ENCODE measurements at places on chromosomes 16 and 17.
A peak's percentile ranks its signal among the peaks of the same experiment; 100 is the strongest.

GRCh38 chr16:1452530-1452929, 8.2 kb upstream of the CCDC154 start:
- DNase-seq, result no peak

DNA sequence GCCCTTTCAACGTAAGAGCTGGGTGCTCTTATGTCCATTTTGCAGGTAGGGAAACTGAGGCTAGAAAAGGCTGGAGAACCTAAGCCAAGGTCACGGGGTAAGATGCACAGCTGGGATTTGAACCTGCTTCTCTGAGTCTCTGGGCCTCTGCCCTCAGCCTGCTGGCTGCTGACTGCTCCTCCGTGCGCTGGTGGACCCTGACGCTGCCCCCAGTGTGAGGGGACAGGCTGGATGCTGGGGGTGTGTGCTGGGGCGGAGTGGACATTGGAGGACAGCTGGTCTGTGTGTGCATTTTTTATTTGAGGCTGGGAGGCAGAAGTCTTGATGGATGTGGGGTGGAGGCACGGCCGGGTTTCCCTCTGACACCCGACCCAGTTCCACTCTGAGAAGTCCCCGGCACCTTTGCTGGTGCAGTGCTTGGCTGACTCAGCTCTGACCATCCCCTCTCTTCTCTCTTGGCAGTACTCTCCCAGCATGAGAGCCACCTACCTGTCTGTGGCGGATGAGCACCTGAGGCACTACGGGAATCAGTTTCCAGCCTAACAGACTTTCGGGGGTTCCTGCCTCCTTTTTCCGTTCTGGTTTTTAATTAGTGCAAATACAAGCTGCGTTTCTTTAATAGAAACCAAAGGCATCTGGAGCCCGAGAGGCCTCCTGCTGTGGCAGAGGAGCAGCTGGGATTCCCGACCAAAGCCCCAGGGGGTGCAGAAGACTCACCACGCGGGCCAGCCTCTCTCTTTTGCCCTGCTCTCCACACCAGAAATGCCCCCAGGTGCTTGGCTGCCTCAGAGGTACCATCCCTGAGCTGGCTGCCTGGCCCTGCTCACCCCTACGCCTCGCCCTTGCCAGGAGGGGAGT, 14.1 kb upstream of the DNAI2 start:
- no peak for DNase-seq

GRCh38 chr16:81601601-81602255, 157.1 kb downstream of the CMIP start:
- DNase-seq, result peak; percentile 43

DNA sequence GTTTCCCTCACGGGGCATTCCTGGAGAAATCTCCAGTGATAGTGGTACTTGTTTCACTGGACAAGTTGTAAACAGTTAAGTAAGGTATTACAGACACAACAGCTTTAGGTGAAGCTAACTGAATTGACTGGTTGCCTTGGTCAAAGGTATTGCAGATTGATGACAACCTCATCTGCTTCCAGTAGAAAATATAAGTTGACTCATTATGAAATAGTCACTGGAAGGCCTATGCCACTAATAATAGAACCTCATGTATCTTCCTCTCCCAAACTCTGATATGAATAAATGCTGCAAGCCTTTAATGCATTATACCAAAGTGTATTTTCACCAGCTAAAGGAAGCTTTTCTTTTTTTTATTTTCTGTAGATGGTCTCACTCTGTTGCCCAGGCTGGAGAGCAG, 44.8 kb downstream of the GLG1 start:
- DNase-seq, result no peak

Data from NCI-H2081 treated with DMSO at 0.1 percent for 48 hours (cell line).